Naive thymus-derived CD4-positive, alpha-beta T cell (primary cell): ENCODE measurements at places on chromosomes 2 and 18. TPM values are rescaled to one million over a fixed set of nuclear protein-coding genes. Genes with fewer than 3 reads are reported as not detected.

DNA sequence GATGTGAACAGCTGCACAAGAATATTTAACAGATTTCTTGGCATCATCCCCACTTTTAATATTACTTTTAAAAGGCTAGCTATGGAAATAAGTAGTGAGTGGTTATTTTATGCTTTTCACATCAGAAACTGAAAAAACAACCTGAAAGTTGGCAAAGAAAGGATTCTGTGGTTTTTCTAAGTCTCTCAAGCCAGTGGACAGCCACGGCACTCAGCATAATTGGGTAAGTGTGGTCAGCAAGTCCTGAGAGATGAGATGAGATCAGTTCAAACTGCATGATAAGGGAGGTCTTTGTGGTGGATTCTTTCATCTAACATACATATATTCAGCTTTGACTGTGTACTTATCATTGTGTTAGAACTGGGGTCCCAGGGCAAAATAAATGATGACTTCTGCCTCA is 105.2 kb downstream of the LYPD6B start:
- no peaks in the 10 kb centered on the region for H3K4me1 ChIP-seq
- H3K4me3 ChIP-seq = no peak overlapping the region
- H3K27me3 ChIP-seq = no peaks in the 10 kb centered on the region
- no peaks in the 10 kb centered on the region for H3K36me3 ChIP-seq
- DNase-seq = no peak

DNA sequence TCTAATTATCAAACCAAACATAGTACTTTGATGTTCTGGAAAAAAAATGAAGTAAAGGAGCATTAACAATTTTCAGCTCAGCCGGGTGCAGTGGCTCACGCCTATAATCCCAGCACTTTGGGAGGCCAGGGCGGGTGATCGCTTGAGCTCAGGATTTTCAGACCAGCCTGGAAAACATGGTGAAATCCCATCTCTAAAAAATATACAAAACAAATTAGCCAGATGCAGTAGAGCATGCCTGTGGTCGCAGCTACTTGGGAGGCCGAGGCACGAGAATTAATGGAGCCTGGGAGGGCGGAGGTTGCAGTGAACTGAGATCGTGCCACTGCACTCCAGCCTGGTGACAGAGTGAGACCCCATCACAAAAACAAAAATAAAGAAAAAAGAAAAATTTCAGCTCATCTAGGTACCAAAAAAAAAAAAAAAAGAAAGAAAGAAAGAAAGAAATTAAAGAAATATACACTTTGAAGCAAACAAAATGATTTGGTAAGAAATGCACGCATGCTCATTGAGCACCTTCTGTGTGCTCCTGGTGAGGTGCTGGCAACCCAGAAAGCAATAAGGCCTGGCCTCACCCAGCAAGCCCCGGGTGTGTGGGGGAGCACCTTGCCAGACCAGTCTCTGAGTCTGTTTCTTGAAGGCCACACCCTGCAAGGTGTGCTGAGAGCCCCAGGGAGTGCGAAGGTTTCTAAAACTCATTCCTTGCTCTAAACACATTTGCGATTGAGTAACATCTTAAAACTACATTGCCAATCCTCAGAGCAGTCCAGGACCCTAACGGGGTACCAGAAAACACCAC is 133.5 kb downstream of the TFCP2L1 start:
- H3K27ac ChIP-seq = no peak overlapping the region
- H3K4me1 ChIP-seq = no peaks in the 10 kb centered on the region
- H3K36me3 ChIP-seq = no peaks in the 10 kb centered on the region
- no peaks in the 10 kb centered on the region for H3K27me3 ChIP-seq
- DNase-seq = no peak
- no peak overlapping the region for H3K4me3 ChIP-seq

GRCh38 chr18:12766986-12767433 is 64.2 kb downstream of the PSMG2 start:
- no peak overlapping the region for H3K27ac ChIP-seq
- no peaks in the 10 kb centered on the region for H3K27me3 ChIP-seq
- H3K4me3 ChIP-seq = no peak overlapping the region
- no peaks in the 10 kb centered on the region for H3K36me3 ChIP-seq

DNA sequence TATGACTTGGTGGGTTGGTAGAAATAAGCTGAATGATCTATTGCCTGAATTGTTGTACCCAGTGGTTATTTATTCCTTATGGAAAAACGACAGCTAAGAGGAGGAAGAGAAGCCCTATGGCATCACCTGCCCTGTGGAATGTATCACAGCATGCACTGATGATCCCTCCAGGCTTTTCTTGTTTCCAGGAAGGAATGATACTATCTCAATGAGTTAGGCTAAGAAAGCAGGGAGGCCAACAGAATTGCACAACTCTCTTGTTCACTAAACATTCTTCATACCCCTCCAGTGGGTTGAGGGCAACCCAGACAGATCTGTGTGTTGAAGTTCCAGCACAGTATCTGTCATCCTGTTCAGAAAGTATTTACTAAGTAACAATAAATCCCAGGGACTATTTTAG is 1001.7 kb upstream of the GYPC start:
- no peak for DNase-seq
- H3K36me3 ChIP-seq = no peaks in the 10 kb centered on the region
- H3K27me3 ChIP-seq = no peaks in the 10 kb centered on the region
- H3K27ac ChIP-seq = no peak overlapping the region
- no peaks in the 10 kb centered on the region for H3K4me1 ChIP-seq

The STAT4 gene
- 78.2 TPM for polyA plus RNA-seq
